NCI-H2081 treated with DMSO at 0.1 percent for 48 hours (cell line): ENCODE measurements at places on chromosomes 5 and 9.

GRCh38 chr9:116435706-116436105 is 251.4 kb upstream of the TRIM32 start:
- no peak for DNase-seq

GRCh38 chr5:113295111-113295539 is 139.7 kb downstream of the TSSK1B start:
- DNase-seq: no peak

DNA sequence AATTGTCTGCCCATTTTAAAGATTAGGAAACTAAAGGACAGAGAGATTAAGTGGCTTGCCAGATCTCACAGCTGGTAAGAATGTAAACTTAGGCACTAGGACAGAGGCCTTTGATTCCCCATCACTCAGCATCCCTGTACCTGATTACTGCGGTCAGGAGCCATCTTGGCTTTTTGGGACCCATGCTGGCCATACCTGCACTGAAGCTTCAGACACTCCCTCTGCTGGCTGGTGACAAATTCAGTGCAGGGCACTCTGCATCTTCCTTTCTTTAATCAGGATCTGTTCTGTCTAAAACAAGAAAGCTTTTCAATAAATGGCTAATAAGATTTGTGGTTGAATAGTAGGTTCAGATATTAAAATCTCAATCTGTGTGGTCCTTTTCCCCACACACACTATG is 215.5 kb upstream of the RORB start:
- no peak for DNase-seq

DNA sequence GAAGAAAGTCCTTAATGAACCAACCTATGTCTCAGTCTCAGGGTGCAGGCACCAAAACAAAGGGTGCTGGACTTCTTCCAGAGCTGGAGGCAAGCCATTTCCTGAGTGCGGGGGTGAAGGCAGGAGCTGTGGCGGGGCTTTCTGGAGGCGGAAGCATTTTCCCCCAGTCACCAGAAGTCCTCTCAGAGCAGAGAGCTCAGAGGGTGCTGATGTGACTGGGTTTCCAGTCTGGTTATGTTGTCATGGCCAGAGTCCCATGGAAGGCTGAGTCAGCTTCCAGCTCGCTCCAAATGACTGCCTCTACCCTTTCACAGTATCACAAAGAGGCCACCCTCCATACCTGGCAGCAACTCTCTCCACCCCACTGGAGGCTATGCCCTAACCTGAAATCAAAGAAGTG is 86.0 kb downstream of the TRPC7 start:
- DNase-seq: no peak

DNA sequence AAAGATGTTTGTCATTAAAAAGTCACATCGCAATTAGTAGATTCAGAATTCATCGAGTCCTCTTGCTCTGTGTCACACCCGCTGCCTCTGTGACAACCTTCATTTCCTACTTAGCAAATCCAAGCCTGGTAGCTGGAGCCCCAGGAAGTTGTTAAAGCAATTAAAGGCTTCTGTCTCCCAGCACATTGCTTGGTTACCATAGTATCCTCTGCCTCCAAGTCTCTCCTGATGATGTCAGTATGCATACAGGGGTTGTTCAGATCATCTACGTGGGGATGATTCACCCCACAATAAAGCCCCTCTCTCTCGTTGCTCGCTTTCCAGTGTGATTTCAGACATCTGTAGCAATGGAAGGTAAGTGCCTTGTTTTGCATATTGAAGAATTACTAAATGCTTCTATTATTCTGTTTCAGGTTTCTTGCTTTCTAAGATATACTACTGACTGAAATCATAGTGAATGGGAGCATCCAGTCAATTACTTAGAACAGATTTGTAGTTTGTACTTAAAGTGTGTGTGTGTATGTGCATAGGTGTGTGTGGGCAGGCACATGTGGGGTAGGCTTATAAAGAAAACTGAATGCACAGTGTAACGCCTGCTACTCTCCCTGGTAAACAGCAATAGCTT is 52.9 kb downstream of the PAM start:
- peak; percentile 89 for DNase-seq

DNA sequence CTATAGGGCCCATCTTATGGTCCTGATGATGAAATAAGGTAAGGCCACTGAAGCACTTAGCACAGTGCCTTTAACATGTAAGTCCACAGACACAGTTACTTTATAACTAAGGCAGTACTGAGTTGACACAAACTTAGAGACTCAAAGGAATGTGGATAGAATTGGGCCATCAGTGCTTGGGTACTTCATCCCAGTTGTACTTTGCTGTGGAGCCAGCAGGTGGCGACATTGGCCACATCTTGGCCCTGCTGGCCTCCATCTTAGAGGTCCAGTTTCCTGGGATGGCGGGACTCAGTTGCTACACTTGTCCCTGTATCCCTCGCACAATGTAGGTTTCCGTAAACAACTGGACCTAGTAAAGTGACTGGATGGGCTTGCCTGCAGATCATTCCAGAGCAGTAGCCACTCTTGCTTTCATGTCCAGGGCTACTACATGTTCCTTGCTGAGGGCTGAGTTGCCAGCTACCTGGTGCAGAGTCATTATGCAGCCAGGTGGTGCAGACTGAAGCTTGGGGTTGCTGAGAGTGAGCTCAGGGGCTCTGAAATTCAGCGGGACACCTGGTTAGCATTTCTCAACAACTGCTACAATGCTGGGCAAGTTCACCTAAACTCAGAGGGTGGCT is 10.6 kb downstream of the MTAP start:
- no peak for DNase-seq
